ENCODE measurements at places on chromosomes 4 and X.

DNA sequence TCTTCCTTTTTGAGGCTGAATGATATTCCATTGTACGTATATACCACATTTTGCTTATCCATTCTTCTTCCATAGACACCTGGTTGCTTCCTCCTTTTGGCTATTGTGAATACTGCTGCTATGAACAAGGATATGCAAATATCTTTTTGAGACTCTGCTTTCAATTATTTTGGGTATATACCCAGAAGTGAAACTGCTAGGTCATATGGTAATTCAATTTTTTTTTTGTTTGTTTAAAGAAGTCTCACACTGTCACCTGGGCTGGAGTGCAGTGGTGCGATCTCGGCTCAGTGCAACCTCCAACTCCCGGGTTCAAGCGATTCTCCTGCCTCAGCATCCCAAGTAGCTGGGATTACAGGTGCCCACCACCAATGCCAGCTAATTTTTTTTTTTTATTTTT is 75.3 kb downstream of the METTL14 start:
- no peak for DNase-seq

GRCh38 chr4:80913381-80913780 is 117.1 kb upstream of the BMP3 start:
- peak; percentile 8 for DNase-seq

DNA sequence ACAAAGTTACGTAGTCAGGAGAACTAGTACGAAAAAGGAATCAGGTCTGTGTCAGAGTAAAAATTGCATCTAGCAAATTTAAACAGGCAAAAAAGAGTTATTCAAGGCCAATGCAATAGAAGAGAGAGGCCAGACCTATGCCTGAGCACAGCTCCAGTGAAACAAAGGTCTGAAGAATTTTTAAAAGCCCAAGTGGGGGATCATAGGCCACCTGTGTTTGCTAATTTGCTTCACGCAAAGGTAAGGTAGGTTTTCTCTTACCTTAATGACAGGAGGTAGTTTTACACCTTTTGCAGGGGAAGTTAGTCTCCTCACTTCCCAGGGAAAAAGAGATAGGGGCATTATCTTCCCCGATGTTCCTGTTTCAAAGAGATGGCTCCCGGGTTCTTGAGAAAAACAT is 448.6 kb upstream of the TECRL start:
- DNase-seq, result no peak

DNA sequence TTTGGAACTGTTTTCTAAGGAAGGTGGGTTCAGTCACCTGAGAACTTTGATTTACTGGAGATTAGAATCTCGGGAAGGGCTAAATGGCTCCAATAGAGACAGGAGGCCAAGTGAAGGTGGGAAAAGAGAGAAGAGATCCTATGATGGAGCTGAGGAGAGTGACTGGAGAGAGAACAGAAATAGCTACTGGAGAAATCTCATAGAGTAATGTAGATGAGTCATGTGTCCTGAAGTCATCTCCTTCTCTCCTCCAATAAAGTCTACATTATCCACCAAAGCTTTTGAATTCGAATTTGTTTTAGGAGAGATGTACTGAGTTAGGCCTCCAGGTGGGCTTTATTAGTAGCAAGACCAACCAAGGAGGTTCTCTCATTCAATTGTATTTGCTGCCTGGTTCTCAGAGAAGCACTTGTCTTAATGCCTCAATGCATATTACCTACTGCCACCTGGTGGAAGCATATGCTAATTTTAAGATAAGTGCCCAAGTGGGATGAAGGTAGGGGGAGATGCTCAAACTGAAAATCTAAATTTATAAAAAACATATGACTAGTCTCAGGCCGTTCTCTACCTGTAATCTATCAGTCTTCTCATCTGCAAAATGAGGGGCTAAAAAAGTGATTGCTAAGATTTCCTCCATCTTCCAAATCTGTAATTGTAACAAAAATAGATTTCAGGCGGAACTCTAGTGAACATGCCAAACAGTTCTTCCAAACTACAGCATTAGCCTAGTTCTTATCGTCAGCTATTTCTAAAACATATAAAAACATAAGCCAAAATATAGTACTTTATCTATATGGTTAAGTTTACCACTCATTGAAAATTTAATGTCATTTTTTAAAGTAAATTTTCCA is 24.4 kb downstream of the TXK start:
- DNase-seq, result no peak

DNA sequence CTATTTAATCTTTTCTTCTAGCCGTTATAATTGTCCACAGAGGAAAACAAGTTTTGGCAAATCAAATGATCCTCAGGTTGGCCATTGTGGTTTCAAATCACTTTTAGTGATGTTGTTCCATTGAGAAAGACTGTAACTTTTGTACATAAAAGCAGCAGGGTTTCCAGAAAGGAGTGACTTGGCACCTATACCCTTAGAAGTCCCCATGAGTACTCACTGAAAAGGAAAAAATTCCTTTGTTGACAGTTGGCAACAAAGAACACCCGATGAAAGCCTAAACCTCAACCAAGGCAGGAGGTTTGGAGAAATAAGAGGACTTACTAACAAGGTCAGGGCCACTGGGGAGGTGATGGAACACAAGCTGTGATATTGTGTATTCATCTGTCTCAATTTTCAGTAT is 474.4 kb downstream of the RAPGEF2 start:
- no peak for DNase-seq

DNA sequence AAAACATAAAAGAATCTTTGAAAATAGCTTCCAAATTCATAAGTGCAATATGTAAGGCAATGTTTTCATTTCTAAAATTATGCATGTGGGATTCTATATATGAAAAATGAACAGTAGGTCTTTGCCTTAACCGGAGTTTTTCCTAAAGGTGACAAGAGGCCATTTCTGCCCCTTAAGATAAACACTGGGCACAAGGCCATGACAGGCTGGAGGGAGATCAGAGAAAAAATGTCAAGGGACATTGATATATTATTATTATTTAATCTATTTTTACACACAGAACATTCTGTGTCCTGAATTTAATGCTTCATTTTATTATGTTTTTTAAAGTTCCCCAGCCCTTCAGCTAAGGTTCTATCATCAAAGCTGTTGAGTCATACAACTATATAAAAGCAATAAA is 118.8 kb downstream of the CHM start:
- no peak for DNase-seq

DNA sequence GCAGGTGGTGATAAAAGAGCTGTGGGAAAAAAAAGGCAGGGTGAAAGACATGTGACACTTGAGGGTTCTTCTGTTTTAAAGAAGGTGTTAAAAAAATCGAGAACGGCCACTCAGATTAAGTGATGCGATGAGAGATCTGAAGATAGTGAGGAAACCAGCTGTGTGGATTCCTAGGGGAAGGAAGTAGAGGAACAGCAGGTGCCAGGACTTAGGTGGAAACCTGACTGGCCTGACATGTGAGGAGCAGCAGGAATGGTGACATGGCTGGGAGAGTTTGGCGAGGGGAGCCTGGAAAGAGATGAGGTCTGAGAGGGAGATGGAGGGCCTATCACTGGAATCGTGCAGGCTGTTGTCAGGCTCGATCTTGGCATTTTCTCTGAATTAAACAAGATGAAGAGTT is 55.5 kb downstream of the BMPR1B start:
- no peak for DNase-seq

DNA sequence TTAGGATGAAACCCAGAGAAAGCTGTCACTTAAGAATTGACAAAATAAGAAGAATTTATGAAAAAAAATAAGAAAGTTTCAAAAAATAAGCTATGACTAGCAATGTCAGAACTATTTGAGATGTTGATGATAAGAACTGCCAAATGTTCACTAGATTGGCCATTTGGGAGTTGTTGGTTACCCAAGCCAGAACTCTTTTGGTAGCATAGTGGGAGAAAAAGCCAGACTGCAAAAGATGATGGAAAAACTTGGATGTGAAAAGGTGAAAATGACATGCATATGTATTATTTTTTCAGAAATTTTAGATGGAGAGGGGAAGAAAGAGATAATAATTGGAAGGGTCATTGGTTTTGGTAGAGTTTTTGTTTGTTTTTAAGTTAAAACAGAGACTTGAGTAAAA is 397.2 kb upstream of the ATOH1 start:
- no peak for DNase-seq

DNA sequence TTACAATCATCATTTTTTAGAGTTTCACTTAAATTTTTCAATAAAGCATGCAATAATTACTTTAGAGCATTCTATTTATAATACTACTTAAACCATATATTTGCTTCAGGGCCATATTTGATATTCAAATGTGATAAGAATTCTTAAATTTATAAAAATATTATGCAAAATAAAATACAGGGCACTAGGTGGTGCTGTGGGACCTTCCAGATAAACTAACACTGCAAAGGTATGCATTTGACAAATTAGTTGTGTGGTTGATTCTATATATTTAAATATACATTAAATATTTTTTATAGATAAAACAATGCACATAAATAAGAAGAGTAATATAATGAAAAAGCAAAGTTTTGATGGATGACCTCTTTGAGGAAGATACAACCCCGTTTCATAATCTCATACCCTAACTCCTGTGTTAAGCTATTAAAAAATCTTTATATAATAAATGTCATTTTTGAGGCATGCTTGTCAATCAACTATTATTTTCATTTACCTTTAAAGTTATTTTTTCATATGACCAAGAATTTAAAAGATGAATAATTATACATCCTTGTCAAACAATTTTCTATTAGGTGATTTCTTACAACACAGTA is 128.4 kb downstream of the REELD1 start:
- peak; percentile 38 for DNase-seq

- no peak for DNase-seq
These were observed 47.8 kb upstream of the DDX53 start for GRCh38 chrX:22952010-22952409.

DNA sequence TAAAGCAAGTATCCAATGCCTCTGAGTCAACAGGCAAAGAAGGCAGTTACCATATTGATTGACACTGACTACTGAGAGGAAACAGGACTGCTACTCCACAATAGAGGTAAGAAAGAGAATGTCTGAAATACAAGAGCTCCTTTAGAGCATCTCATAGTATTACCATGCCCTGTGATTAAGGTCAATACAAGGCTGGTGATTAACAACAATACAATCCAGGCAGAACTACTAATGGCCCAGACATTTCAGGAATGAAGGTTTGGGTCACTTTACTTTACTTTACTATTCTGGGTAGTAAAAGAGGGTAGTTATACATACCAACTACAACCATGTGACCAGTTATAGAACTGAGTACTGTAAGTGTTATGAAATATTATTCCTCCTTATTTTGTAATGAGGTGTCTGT is 44.5 kb downstream of the BRWD3 start:
- DNase-seq, result no peak

- DNase-seq, result no peak
These were observed 96.4 kb downstream of the EMCN start for GRCh38 chr4:100421361-100421978.

DNA sequence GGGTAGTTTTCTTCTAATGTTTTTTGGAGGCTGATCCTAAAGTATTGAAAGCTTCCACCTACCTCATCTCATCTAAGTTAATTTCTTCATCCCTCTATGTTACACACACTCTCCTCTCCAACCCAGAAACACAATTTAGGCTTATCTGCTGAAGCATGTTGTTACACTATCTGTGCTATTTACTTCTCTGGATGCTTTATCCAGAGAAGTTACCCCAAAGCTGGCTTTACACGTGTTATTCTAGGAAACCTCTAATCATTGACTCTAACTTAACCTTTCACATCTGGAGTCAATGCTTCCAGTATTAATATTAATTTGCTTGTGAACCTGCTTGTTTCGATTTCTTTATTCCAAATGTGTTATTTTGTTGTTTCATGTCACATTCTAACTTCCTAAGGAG is 87.3 kb upstream of the NMU start:
- no peak for DNase-seq

DNA sequence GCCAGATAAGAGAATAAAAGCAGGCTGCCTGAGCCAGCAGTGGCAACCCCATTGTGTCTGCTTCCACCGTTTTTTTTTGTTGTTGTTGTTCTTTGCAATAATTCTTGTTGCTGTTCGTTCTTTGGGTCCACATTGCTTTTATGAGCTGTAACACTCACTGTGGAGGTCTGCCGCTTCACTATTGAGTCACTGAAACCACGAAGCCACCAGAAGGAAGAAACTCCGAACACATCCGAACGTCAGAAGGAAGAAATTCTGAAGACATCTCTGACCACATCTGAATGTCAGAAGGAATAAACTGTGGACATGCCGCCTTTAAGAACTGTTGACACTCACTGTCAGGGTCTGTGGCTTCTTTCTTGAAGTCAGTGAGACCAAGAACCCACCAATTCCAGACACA is 110.5 kb downstream of the PCDH18 start:
- no peak for DNase-seq

- no peak for DNase-seq
These were observed 74.0 kb downstream of the GRIA2 start for GRCh38 chr4:157294575-157294974.

GRCh38 chr4:17077105-17077504 is 178.7 kb upstream of the LDB2 start:
- DNase-seq, result no peak

- no peak for DNase-seq
These were observed 123.5 kb downstream of the PPARGC1A start for GRCh38 chr4:23766344-23766743.

DNA sequence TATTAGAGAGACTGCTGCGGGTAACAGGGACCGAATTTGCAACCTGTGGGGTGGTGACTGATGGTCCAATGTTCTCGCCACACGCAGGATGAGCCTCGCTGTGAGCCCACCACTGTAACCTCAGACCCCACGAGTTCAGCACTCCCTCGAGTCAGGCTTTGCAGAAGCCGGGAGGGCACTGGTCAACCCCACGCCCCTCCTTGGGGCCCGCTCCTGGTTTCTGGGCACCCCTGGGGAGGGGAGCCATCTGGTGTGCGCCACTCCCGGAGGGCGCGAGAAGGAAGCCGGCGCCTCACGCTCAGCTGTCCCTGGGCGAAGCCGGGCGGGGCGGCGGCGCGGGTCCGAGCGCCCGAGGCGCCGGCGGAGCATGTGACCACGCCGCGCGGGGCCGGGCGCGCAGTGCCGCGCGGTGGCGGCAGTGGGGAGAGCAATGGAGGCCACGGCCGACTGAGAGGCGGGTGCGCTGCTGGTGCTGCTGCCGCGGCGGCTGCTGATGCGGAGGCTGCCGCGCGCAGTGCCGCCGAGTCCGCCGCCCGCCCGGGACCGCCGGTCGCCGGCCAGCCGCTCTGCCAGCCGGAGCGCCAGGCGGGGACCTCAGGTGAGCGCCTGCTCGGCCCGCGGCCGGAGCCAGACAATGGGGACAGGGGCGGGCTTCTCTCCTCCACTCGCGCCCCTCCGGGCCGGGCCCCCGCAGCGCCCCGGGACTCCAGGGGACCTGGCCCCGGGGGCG is 100.1 kb downstream of the CEP135 start:
- peak; percentile 68 for DNase-seq

DNA sequence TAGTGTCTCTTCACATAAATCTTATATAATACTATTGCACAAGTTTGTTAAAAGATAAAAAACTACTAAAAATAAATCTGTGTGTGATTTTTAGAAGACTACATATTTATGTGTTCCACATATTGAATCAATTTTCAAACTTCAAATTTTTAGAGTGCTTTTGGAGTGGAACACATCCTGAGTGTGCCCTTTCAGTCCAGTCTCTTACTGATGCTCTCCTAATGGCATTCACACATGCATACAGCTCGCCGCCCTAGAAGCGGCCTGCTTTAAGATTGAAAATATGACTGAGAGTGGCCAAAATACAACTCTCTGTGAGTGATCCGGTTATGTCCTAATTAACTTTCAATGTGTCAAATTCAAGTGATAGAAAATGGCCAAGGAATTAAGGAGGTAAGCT is 628.8 kb downstream of the ANKRD50 start:
- DNase-seq, result no peak

- DNase-seq, result no peak
These were observed 18.1 kb upstream of the ADAD1 start for GRCh38 chr4:122360754-122361153.

Measured in activated CD4-positive, alpha-beta T cell treated with anti-CD3 and anti-CD28 coated beads for 48 hours (primary cell).